ENCODE measurements at places on chromosomes 12 and 14.

- DNase-seq = peak; percentile 10
Observed at GRCh38 chr12:100267603-100268281, 765 bp downstream of the SCYL2 start.

- DNase-seq = no peak
Observed at GRCh38 chr12:70005864-70006618, 181.0 kb downstream of the MYRFL start.

DNA sequence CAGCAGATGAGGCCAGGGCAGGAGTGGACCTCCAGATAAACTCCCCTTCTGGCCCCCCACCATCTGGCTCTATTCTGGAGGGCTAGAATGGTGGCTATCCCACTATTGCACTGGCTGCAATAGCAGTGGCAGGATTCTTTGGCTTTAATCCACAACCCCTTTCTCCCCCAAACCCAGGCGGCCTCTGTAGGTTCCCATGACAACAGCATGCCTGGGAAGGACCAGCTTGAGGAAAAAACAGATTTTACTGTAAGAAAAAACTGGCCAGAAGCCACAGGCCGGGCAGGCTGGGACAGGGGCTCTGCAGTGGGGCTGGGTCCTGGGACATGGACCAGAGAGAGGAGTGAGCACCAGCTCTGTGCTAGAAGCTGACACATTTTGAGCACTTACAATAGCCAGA lies 13.6 kb upstream of the ACVR1B start:
- DNase-seq = no peak

DNA sequence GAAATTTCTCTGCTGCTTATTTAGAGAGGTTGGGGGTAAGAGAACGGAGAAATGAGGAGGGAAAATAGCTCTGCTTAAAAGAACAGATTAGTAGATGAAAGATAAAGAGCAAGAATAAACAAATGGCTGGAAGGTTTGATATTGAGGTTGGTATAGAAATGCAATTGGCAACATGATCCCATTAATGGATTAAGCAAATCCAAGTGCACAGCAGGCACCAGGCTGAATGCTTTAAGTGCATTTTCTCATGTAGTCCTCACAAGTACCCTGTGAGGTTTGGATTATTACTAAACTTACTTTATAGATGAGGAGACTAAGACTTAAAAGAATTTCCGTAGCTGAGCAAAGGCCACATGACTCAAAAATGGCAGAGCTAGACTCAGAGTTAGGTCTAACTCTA lies 76.9 kb upstream of the ATF1 start:
- DNase-seq = no peak

DNA sequence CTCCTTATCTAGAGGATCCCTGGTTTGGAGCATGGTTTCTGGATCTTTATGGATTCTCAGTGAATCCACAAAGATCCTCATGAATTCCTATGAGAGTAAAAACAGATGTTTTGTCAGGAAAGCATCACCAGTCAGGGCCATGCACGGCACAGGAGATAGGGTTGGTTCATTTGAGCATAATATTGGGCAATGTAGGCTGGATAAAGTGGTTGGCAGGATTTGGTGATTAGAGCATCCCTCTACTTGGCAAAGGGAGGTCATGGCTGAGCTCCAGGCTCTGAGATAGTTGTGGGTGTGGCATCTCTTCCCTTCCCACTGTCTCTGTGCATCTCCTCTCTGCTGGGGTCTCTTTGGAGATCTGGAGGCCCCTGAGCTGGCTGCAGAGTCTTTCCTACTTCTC lies 149.8 kb downstream of the DACT1 start:
- DNase-seq = no peak

DNA sequence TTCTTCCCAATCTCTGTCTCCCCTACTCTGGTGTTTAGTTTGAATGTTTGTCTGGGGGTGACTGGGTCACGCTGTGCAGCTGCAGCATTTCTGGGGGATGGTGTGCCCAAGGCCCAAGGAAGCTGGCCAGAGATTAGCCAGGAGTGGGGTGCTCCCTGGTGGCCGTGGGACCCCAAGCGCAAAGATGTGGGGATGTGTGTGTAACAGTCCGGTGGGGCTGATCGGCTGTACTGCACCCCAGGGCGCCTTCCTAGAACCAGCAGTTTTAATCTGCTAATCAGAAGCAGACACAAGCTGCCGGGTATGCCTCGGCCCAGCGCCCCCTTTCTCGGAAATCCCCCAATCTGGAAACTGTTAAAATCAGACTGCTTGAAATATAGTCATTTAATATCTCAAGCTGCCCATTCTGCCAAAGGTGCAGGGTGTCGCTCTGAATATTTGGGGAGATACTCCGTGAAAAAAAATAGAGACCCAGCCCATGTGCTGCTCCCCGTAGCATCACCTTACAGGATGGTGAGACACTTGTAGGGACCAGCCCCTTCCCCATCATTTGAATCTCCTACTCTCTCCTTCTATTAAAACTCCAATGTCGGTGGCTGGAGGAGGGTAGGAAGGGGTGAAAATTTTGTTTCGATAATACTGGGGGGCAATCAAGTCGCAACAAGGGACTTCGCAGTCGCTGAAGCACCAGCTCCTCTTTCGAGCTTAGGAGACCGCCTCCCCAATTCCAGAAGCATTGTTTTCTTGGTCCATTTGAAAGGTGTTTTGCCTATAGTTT lies 4.3 kb downstream of the HOXC9 start:
- no peak for DNase-seq

- DNase-seq = no peak
Observed at GRCh38 chr14:65566820-65567522, 154.4 kb downstream of the FUT8 start.

- no peak for DNase-seq
Observed at GRCh38 chr14:50813544-50813863, 17.5 kb downstream of the NIN start.

DNA sequence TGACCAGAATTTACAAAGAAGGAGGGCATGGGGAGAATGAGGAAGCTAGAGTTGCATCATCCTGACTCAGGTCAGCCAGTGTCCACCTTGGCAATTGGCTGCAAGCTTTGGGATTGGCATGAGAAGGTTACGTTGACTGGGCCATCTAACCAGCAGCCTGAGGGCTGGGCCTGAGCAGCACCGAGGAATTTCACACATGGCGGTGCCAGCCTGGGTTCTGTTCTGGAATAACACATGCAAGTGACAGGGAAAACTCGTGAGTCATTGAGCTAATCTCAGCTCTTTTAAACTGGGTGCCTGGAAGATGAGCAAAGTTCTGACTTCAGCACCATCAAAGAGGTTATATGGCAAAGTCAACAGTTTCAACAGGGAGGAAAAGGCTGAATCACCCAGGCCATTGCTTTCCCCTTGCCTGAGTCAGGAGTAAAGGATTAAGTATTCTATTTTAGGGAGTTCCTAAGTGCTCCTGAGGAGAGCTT lies 543.2 kb upstream of the TBX3 start:
- DNase-seq = no peak

Data from tibial nerve (tissue), 4 donors.